Mesothelial cell of epicardium (in vitro differentiated cells): ENCODE measurements at places on chromosomes 11 and 22.

DNA sequence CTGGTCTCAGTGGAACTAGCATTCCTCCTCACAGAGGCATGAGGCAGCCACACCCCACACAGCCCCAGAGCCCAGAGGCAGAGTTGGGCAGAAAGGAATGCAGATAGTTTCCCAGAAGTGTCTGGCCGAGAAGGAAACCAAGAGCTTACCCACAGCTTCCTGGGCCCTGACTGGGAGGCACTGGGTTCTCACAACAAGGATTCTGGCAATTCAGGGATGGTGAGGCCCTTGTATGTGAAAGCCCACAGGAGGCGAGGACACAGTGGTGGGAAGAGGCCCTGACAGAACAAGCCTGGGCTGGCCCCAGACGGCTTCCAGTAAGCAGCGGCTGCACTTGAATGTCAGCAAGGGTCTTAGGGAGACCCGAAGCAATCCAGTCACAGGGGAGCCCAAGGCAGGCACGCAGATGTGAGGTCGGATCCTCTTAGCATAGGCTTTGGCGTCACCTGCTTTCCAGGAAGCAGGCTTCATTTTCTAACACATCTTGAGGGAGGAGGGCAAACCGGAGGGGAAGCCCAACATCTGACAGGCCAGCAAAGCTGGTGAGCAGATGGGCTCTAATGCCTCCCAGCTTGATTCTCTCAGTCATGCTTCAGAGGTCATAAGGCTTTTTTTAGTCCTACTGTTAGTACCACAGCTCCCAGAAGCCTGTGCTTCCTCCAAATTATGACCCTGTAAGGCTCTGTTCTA lies 78.3 kb upstream of the AKIP1 start:
- H3K4me1 ChIP-seq: peaks cover 28% of the 10 kb centered on the region
- no peaks in the 10 kb centered on the region for H3K27me3 ChIP-seq
- peak overlapping the region; percentile 20 for H3K4me3 ChIP-seq
- H3K27ac ChIP-seq: peak overlapping the region; percentile 97

GRCh38 chr22:39132281-39132680 lies 20.2 kb downstream of the CBX7 start:
- H3K4me1 ChIP-seq: peaks cover 12% of the 10 kb centered on the region
- DNase-seq: no peak
- no peak overlapping the region for H3K4me3 ChIP-seq
- no peaks in the 10 kb centered on the region for H3K27me3 ChIP-seq
- H3K27ac ChIP-seq: no peak overlapping the region

DNA sequence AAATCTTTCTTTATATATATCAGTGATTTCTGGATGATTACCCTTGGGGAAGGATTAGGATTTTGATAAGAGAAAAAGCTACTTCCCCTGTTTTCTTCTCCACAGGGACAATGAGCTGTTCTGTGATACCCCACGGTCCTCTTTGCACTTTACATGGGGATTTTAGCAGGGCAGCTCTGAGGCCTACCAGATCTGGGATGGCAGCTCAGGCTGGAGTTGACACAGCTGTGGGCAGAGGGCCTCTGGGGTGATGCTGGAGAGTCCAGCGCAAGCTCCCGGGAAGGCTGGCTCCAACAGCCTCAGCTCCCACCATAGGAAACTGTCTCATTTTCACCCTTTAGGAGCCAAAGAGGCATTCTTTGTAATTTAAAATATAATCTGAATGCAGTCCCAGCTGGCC lies 383.8 kb upstream of the NARS2 start:
- H3K4me3 ChIP-seq: no peak overlapping the region
- no peak for DNase-seq
- H3K4me1 ChIP-seq: peaks cover 72% of the 10 kb centered on the region
- peak overlapping the region; percentile 8 for H3K27ac ChIP-seq

DNA sequence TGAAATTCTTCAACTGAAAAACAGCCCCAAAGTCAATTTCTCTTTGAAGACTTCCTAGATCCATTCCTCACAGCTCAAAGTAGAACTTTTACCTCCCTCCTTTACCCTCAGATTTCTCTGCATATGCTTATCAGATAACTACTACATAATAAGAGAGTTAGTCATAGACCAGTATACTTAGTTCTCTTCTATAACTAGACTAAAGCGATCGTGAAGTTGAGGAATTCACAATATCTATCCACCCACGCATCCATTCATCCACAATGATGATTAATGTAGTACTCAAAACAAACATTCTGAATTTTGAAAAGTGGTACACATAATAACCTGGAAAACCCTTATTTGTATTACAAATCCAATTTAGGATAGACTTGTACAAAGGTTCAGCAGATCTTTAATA lies 800.9 kb upstream of the TENM4 start:
- no peaks in the 10 kb centered on the region for H3K4me1 ChIP-seq
- H3K27me3 ChIP-seq: peaks cover 6% of the 10 kb centered on the region
- H3K36me3 ChIP-seq: no peaks in the 10 kb centered on the region
- H3K4me3 ChIP-seq: no peak overlapping the region
- DNase-seq: no peak

- peaks cover 5% of the 10 kb centered on the region for H3K36me3 ChIP-seq
- H3K27ac ChIP-seq: peak overlapping the region; percentile 26
- no peak overlapping the region for H3K4me3 ChIP-seq
- DNase-seq: no peak
Observed at GRCh38 chr11:46499821-46500220, 94.0 kb downstream of the AMBRA1 start.

- no peaks in the 10 kb centered on the region for H3K27me3 ChIP-seq
- H3K27ac ChIP-seq: no peak overlapping the region
- no peaks in the 10 kb centered on the region for H3K4me1 ChIP-seq
- no peak overlapping the region for H3K4me3 ChIP-seq
Observed at GRCh38 chr11:42462558-42463310, 849.1 kb upstream of the API5 start.

DNA sequence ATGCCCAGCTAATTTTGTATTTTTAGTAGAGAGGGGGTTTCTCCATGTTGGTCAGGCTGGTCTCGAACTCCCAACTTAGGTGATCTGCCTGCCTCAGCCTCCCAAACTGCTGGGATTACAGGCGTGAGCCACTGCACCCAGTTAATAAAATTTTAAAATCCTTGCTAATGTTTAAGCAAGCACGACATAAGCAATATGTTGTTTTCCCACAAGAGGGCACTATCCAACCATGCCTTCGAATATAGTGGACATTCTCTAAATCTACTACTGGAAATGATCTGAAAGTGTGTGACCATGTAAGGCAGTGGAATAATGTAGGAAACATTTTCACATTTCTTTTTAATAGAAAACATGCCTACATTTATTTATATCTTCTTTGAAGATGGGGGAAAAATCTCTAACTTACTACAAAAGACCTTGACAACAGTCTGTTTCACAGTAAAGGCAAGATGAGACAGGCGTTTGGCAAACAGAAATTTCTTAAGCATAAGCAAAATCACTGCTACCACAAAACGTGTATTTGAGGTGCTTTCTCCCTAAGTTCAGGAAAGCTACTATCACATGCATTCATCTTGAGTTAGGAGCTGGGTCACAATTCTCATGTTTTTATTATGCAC lies 38.2 kb downstream of the PITPNB start:
- H3K4me3 ChIP-seq: no peak overlapping the region
- no peak for DNase-seq
- H3K27me3 ChIP-seq: no peaks in the 10 kb centered on the region
- peaks cover 11% of the 10 kb centered on the region for H3K36me3 ChIP-seq

GRCh38 chr11:45233121-45233803 lies 52.9 kb downstream of the SYT13 start:
- peaks cover 7% of the 10 kb centered on the region for H3K36me3 ChIP-seq
- H3K27me3 ChIP-seq: peaks cover 21% of the 10 kb centered on the region
- H3K27ac ChIP-seq: no peak overlapping the region
- H3K4me3 ChIP-seq: no peak overlapping the region
- no peak for DNase-seq

GRCh38 chr22:49323751-49324415 lies 503.8 kb downstream of the BRD1 start:
- no peaks in the 10 kb centered on the region for H3K36me3 ChIP-seq
- DNase-seq: peak; percentile 16
- H3K27me3 ChIP-seq: peaks cover 46% of the 10 kb centered on the region
- no peaks in the 10 kb centered on the region for H3K4me1 ChIP-seq

DNA sequence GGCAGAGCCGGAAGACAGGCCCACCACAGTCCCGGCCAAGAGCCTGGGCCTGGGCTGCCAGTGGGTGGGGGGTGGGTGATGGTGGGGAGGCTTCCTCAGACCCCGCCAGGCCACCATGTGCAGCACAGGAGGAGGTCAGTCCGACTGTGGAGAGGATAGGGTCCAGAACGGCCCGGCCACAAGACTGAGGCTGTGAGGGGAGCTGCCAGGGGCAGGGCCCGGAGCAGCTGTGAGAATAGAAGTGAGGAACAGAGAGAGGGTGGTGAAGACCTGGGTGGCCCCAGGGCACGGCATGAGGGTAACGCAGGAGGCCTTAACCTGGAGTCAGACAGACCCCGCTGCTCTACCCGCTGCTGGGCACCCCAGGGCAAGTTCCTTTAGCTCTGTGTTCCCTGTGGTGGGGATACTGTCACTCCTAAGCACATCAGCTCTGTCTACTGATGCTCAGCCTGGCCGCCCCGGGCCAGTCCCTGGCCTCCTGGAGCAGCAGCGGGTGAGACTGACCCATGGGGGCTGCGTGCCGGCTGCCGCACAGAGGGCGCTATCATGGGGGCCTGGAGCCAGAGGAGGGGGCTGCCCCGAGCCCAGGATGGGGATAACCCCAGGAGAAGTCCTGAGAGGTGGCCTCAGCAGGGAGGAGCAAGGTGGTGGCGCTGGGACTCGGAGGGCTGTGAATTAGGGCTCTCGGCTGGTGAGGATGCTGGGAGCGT lies 1.7 kb downstream of the FERMT3 start:
- DNase-seq: no peak
- no peak overlapping the region for H3K4me3 ChIP-seq
- H3K4me1 ChIP-seq: peaks cover 9% of the 10 kb centered on the region
- H3K27ac ChIP-seq: peak overlapping the region; percentile 66
- H3K27me3 ChIP-seq: no peaks in the 10 kb centered on the region

- H3K36me3 ChIP-seq: no peaks in the 10 kb centered on the region
- peaks cover 5% of the 10 kb centered on the region for H3K27me3 ChIP-seq
Observed at GRCh38 chr11:19552161-19552560, 160.5 kb upstream of the NAV2 start.

GRCh38 chr11:119618208-119618909 lies 110.6 kb downstream of the NECTIN1 start:
- H3K4me1 ChIP-seq: peaks cover 19% of the 10 kb centered on the region
- no peaks in the 10 kb centered on the region for H3K36me3 ChIP-seq
- peaks cover 5% of the 10 kb centered on the region for H3K27me3 ChIP-seq
- H3K4me3 ChIP-seq: no peak overlapping the region
- DNase-seq: no peak

- H3K4me1 ChIP-seq: peaks cover 16% of the 10 kb centered on the region
- H3K27ac ChIP-seq: peak overlapping the region; percentile 3
- no peak overlapping the region for H3K4me3 ChIP-seq
- H3K27me3 ChIP-seq: no peaks in the 10 kb centered on the region
Observed at GRCh38 chr11:30543066-30543465, 43.1 kb downstream of the MPPED2 start.

- H3K27me3 ChIP-seq: no peaks in the 10 kb centered on the region
- no peak overlapping the region for H3K27ac ChIP-seq
- no peaks in the 10 kb centered on the region for H3K4me1 ChIP-seq
- no peaks in the 10 kb centered on the region for H3K36me3 ChIP-seq
Observed at GRCh38 chr11:101453682-101454081, 130.1 kb downstream of the TRPC6 start.

GRCh38 chr11:112226831-112227401 lies 688 bp downstream of the PTS start:
- peaks cover 23% of the 10 kb centered on the region for H3K4me1 ChIP-seq
- H3K4me3 ChIP-seq: peak overlapping the region; percentile 88
- no peaks in the 10 kb centered on the region for H3K27me3 ChIP-seq
- no peak for DNase-seq

DNA sequence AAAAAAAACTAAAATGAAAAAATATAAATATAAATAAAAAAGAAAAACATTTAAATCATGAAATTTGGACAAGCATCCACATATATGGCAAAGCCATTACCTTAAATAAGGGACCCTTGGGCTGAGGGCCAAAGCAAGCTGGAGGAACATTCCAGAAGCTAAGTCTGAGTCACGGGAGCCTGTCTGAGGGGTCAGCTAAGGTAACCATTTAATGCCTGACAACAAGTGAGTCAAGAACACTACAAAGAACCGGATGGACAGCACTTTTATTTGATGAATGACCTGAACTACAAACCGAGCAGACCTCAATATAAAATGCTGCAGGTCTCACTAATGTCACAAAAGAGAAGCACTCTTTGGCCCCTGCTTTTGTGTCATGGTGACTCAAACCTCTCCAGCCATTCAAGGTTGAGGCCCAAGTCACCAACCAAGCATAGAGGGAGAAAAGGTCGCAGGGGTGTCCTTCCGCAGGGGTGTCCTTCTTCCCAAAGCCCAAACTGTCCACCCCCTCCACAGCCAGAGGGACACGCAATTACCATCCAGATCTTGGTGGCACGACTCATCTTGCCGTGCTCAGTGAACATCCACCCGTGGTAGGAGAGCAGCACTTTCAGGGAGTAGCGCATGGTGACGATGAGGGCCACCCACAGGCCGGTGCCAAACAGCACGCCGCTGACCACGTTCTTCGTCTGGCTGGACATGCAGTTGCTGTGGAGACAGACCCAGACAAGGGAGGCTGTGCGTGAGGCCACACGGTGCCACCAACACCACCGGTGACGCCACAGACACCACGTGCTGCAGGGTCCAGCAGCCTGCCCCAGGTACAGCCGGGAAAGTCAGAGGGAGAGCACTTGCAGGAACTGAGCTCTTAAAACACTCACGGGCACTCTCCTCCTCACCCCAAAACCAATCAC lies 34.5 kb downstream of the CPT1A start:
- H3K4me1 ChIP-seq: no peaks in the 10 kb centered on the region
- no peaks in the 10 kb centered on the region for H3K27me3 ChIP-seq
- no peak overlapping the region for H3K4me3 ChIP-seq
- H3K27ac ChIP-seq: no peak overlapping the region
- H3K36me3 ChIP-seq: no peaks in the 10 kb centered on the region

- peaks cover 31% of the 10 kb centered on the region for H3K36me3 ChIP-seq
- DNase-seq: no peak
- no peak overlapping the region for H3K4me3 ChIP-seq
- no peak overlapping the region for H3K27ac ChIP-seq
- H3K4me1 ChIP-seq: peaks cover 2% of the 10 kb centered on the region
Observed at GRCh38 chr11:96357794-96358193, 14.8 kb upstream of the MAML2 start.

GRCh38 chr11:130808541-130808940 lies 107.7 kb downstream of the SNX19 start:
- peaks cover 21% of the 10 kb centered on the region for H3K4me1 ChIP-seq
- DNase-seq: no peak
- no peaks in the 10 kb centered on the region for H3K36me3 ChIP-seq
- H3K4me3 ChIP-seq: no peak overlapping the region
- H3K27ac ChIP-seq: no peak overlapping the region

- H3K27ac ChIP-seq: no peak overlapping the region
- DNase-seq: no peak
- no peaks in the 10 kb centered on the region for H3K36me3 ChIP-seq
- peaks cover 6% of the 10 kb centered on the region for H3K27me3 ChIP-seq
- no peak overlapping the region for H3K4me3 ChIP-seq
- H3K4me1 ChIP-seq: peaks cover 19% of the 10 kb centered on the region
Observed at GRCh38 chr11:112693781-112694180, 267.4 kb upstream of the NCAM1 start.

- H3K36me3 ChIP-seq: no peaks in the 10 kb centered on the region
- peak overlapping the region; percentile 91 for H3K27ac ChIP-seq
- H3K4me1 ChIP-seq: peaks cover 70% of the 10 kb centered on the region
- H3K4me3 ChIP-seq: no peak overlapping the region
Observed at GRCh38 chr11:61975638-61976419, 8.4 kb upstream of the FTH1 start.

GRCh38 chr11:121655537-121656327 lies 203.0 kb upstream of the SORL1-AS1 start:
- peak; percentile 81 for DNase-seq
- peak overlapping the region; percentile 79 for H3K4me3 ChIP-seq
- H3K36me3 ChIP-seq: no peaks in the 10 kb centered on the region
- H3K27me3 ChIP-seq: no peaks in the 10 kb centered on the region
- peak overlapping the region; percentile 100 for H3K27ac ChIP-seq

GRCh38 chr22:35899736-35900135 lies 128.9 kb downstream of the RBFOX2 start:
- H3K27me3 ChIP-seq: no peaks in the 10 kb centered on the region
- H3K4me1 ChIP-seq: peaks cover 71% of the 10 kb centered on the region
- H3K27ac ChIP-seq: peak overlapping the region; percentile 89
